Stimulated activated naive CD4-positive, alpha-beta T cell treated with Interleukin-2 at 50 U/mL for 16 hours (primary cell): ENCODE measurements at places on chromosomes 7 and 10.

DNA sequence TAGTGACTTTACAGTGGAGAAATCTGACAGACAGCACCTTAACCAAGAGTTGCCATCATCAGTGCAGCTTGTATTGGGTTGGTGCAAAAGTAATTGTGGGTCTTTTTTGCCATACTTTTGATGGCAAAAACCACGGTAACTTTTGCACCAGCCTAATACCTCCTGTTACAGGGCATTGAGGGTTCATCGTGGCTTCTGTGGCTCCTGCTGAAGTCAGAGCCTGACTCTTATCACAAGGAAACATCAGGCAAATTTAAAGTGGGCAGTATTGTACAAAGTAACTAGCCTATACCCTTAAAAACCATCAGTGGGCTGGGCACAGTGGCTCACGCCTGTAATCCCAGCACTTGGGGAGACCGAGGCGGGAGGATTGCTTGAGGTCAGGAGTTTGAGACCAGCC, 117.4 kb downstream of the HECW1 start:
- no peak for DNase-seq

- DNase-seq, result no peak
Observed at GRCh38 chr7:156472267-156472666, 168.3 kb upstream of the RNF32 start.

- DNase-seq, result no peak
Observed at GRCh38 chr10:102791754-102792395, 45.3 kb downstream of the CYP17A1 start.

DNA sequence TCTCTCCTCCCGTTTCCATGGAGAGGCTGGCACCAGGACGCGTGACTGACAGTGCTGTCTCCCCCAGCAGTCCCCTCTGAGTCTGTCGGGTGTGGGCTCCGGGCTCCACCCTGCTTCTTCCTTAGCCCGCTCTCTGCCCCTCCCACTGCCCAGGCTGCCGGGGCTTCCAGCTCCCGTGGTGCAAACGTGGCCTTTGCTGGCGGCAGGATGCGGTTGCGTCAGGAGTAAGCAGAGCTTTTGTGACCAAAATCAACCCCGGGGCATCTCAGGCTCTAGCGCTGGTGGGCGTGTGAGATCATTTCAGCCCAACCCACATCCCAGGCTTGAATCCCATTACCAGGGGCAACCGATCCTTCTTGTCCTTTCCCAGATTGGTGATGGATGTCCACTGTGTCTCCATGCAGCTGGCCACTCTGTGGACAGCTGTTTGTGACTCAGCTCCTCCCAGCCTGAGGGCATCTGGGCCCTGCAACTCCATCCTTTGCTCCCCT, 28.2 kb downstream of the PTPRE start:
- no peak for DNase-seq

- DNase-seq, result no peak
Observed at GRCh38 chr10:129048513-129048912, 418.5 kb upstream of the MGMT start.

DNA sequence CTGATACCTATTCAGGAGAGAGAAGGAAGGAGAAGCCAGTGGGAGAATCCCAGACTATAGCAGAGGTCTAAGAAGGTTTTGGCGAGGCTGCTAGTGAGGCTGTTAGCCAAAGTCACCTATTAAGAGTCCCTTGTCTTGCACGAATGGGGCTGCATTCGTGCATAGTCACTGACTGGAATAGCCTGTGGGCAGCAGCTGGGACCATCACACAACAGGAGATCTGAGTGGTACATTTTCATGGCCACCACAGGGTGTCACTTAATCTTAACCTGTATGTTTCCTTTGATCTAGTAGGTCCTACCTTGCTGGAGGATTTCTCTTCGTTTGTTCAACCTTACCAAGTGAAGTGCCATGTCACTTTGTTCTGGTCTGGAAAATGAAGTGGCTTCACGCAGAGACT, 319.9 kb downstream of the BMPER start:
- DNase-seq, result no peak

DNA sequence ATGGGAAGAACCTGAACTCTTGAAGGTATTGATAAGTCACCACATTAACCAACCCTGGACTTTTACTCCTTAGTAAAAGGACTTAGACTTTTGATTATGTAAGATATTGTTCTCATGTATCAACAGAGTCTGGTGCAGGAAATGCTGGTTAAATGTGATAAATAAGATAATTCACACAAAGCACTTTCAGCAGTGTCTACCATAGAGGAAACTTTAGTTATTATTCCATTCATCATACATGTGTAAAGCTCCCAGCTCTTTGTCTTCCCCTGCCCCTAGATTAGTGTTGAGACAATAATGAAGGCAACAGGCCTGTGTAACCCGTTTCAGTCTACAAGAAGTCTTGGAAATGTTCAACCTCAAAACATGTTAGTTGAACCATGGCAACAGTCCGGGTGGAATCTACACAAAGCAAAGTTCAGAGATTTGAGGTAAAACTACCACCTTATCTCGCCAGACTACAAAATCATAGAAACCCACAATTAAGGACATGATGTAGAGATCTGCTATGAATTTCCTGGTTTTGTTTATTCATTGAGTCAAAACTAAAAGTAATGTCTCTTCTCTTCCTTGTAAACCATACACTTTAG, 109.9 kb upstream of the ADO start:
- no peak for DNase-seq

DNA sequence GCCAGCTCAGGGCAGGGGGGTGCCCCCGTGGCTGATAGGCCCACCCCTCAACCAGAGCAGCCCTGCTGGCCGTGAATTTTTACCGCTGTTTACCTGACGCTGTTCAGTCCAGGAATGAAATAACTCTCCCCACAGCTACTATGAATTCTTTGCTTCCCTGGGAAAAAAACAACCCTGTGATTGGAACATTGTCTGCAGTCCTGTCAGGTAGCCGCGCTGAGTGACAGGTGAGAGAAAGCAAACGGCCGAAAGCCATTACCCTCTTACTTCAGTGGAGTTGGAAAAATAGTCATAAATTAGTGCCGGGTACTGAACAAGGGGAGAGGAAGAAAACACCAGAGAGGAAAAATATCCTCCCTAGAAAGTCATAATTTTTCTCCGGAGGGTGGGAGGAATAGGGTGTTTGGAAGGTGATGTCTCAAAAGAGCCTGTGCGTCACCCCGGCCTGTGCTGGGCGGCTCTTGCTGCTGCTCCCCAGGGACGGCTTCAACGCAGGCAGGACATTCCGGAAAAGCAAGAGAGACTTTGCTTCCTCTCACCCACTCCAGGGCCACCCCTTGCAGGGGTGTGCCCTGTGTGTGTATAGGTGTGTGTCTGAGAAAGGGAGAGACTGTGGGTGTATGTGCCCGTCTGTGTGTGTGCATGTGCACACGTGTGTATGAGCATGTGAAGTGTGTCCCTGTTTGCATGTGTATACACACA, 69.0 kb downstream of the CDH23 start:
- DNase-seq, result no peak

DNA sequence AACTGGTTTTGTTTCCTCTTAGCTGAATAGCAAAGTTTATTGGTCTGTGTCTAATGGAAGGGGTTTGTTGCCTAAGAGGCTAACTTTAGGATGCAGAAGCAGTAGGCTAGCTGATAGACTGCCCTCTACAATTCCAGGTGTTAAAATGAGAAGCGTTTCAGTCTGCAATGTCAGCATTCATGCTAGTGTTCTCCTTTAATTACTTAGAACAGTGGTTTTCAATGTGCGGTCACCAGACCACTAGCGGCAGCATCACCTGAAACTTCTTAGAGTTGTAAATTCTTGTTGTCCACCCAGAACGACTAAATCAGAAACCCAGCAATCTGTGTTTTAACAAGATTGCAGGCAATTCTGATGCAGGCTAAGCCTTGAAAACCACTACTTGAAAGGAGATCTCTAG, 392.9 kb downstream of the IPMK start:
- DNase-seq, result no peak

DNA sequence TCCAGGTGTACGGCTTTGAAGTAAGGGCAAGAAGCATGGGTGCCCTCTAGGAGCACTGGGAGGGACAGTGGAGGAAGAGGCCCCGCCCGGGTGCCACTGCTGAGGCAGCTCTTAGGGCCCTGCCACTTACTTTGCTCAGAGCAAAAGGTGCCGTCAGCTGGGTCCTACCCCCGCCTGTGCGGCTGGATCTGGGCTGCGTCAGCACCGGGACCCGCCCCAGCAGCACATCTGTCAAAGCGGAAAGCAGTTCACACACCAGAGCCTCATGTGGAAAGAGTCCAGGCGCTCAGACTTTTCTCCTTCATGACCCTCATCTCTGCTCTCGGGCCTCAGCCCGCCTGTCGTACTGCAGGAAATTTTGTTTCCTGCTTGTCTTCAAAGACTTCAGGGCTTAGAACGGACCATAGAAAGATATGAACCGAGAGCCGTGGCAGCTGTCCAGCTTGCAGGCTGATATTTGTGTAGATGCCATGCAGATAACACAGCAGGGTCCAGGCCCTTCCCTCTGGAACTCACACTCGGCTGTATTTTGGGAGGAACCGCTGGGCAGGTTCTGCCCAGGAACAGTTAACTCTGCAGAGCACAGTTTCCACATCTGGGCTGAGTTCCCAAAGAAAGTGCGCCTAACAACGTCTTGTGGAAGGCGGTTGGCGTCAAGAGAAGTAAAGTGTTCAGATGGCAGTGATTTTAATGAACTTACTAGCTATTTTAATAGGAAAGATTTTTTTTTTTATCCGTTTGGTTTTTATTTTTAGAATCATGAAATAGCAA, 44.3 kb upstream of the PRKAR1B start:
- no peak for DNase-seq

- DNase-seq, result no peak
Observed at GRCh38 chr7:123367484-123368122, 166.8 kb downstream of the IQUB start.

DNA sequence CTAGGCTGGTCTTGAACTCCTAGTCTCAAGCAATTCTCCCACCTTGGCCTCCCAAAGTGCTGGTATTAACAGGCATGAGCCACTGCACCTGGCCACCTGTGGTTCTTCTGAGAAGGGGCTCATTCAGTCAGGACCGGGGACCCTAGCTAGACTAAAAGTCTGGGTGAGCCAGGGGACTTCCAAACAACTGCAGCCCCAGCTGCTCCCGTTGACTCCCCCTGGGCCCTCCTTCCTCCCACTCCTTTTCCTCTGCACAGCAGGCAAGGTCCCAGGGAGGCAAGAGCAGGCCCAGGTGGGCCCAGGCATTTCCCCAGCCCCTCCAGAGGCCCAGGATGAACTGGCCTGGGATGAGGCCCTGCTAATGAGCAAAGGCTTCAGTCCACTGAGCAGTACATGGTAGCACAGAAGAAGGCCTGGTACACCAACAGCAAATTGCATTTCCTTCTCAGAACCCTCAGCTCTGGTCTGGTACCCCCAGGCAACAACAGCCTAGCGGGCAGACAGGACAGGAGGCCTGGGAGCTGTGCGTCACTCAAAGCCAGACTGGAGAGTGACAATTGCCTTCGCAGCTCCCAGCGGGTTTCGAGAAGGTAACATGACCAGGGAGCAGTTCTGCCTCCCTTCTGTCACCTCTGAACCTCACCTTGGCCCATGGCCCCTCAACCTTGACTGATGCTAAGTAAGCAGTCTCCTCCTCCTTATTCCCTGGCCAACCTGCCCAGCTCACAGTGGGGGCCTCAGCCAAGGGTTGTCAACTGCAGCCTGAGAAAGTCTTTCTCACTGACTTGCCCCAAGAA, 30.7 kb upstream of the HSPA12A start:
- no peak for DNase-seq

DNA sequence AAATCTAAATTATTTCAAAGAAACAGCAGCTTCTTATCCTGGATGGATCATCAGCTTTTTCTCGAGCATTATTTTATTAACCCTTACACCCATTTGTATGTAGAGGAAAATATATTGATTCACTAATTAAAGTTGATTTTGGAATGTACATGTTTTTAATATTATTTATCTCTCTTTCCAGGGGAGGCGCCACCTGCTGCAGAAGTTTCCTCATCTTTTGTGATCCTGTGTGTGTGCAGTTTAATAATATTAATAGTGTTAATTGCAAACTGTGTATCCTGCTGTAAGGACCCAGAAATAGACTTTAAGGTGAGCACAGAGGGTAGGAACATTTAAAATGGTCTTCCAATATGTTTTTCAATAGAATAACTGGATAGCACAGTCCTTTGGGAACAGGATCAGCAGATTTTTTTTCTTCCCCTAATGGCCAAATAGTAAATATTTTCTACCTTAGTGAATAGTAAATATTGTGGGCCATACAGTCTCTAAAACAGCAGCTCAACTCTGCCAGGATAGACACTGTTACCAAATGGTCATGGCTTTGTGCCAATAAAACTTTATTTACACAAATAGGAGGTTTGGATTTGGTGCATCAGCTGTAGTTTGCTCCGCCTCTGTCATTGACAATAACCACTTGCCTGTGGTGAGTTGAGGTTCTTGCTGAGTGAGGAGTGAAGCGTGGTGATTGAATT, 30.6 kb downstream of the LMTK2 start:
- no peak for DNase-seq

DNA sequence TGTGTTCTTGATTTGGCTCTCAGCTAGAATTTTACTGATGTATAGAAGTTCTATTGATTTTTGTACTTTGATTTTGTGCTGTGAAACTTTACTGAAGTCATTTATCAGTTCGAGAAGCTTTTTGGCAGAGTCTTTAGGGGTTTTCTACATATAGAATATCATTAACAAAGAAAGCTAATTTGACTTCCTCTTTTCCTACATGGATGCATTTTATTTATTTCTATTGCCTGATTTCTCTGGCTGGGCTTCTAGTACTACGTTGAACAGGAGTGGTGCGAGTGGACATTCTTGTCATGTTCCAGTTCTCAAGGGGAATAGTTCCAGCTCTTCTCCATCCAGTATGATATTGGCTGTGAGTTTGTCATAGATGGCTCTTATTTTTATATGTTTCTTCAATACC, 65.4 kb downstream of the RNF133 start:
- no peak for DNase-seq

DNA sequence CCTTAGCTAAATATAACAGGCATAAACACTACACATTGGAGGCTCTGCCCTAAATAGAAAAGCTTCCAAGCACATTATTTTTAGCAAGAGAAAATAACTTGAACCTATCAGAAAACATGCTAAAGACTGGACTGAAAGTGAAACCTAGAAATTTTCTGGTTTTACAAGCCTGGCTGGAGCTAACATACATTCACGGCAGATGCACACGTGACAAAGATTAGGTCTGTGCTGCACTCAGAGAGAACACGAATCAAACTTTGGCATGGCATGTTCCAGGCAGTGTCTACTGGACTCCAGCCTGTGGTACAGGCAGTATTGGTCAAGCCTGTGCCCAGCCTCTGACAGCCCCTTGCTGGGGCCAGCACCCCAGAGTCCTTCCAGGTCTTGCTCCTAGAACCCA, 94.1 kb upstream of the PCBD1 start:
- DNase-seq, result no peak

GRCh38 chr10:103720328-103720963, 134.9 kb downstream of the SH3PXD2A start:
- DNase-seq, result no peak

DNA sequence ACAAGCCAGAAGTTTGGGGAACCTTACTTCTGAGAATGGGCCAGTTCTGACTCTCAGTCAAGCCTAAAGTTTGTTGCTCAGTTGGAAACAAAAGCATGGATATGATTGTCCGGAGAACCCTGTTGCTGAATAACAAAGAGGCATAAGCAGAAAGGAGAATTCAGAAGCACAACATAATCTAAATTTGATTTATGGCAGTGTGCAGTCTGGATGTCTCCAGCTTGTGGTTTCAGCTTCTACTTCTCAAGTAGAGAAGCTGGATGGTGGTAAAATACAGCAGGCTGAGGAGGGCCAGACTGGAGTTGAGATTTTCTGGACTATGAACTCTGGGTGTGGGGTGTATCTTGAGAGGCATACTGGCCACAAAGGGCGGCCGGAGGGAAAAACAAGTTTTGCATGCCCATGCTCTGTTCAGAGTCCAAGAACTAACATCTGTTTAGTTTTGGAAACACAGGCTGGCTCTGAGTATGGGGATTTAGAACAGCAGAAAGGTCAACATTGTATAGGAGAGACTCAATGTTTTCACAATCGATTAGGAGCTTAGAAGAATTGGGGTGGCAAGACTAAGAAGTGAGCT, 592.9 kb downstream of the CNTNAP2 start:
- DNase-seq, result no peak
